CD4-positive, alpha-beta T cell treated with Interleukin-6 for 4 hours (primary cell): ENCODE measurements at places on chromosomes 11 and 22.

GRCh38 chr11:36711104-36711825 lies 113.2 kb upstream of the RAG2 start:
- DNase-seq, result no peak

GRCh38 chr22:49638788-49639187 lies 188.9 kb downstream of the BRD1 start:
- DNase-seq, result no peak

DNA sequence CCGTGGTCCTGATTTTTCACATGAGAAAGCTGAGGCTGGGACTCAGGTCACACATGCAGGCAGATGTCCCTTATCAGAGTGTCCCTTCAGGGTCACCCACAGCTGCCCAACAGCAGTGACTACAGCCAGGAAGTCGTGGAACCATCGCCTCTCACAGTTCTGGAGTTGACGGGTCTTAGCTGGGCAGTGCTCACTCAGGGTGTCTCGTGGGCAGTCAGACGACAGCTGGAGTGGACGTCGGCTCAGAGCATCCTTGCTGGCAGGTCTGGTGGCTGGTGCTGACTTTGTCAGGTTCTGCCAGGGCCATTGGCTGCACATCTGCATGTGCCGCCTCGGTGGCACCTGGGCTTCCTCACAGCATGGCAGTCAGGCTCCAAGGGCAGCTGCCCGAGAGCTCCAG lies 35.6 kb upstream of the TH start:
- DNase-seq, result no peak

DNA sequence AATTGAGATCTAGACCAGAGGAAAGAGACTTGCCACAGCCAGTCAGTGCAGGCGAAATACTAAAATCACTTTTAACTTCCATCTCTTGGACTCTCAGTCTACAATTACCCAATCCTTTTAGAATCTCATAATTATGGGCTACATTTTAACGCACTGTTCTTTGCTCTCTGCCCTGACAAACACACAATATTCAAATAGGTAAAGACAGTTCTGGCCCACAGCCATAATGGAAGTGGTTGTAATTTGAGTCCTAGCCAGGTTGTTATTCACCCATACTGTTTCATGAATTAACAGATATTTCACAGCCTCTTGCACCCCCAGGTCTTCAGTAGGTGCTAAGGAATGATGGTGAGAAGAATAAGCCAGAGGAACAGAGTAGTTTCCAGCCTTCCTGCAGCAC lies 830 bp downstream of the C11orf97 start:
- no peak for DNase-seq

DNA sequence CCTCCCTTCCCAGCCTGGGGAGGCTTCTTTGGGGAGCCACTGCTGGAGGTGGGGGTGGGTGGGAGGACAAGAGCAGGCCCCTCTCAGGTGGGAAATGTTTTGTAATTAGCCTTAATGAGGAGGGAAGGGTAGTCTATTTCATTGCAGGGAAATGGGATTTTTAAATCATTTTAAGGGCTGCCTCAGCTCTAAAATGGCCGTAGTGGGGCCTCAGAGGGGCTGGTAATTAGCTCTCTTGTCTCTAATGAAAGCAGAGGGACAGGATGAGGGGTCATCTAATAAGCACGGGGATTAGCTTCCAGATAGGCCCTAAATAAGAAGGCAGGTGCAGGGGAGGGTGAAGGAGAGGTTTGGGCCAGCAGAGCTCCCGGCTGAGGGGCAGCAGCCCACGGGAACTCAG lies 46.5 kb downstream of the LMO1 start:
- DNase-seq, result no peak

- DNase-seq, result no peak
Observed at GRCh38 chr11:132115454-132115853, 745.0 kb downstream of the NTM start.

DNA sequence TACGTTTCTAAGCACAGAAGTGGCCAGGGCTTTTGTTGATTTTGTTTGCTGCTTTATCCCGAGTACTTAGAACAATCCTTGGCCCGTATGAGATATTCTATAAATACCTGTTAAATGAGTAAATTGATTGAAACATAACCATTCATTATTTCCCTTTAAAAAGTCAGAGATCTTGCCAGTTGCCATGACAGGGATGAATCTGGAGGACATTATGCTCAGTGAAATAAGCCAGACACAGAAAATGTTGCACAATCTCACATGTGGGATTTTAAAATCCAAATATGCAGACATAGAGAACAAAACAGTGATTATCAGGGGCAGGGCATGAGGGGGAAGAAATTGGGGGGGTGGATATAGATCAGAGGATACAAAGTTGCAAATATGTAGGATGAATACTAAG lies 1240.1 kb downstream of the LRRC4C start:
- DNase-seq, result no peak

GRCh38 chr22:22021162-22021750 lies 38.7 kb upstream of the TOP3B start:
- no peak for DNase-seq

DNA sequence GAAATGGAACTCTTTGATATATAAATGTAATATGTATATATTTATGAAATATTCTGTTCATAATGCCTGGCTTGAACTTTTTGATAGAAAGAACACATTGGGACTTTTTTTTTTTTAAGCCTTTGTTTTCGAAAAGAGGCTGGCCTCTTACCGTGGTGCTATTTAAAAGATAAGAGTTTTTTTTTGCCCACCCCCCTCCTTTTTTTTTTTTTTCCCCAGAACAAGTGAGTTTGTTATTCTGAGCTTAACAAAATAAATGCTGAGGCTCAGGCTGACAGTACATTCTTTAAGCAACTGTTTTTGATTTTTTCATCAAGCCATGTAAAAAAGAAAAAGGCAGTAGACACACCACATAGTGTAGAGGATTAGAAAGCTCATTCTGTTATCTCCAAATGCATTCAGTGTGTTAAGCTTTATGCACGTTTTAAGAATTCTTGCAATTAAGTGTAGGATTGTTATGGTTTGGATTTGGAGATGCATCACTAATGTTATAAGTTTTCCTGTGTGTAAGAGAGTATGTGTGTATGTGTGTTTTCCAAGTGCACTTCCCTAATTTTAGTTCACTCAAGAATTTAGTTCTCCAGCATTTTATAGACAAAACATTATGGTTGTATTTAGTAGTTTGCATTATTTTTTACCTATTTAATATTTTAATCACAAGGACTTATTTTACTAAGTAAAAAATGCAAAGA lies 12.0 kb downstream of the PDHX start:
- no peak for DNase-seq

DNA sequence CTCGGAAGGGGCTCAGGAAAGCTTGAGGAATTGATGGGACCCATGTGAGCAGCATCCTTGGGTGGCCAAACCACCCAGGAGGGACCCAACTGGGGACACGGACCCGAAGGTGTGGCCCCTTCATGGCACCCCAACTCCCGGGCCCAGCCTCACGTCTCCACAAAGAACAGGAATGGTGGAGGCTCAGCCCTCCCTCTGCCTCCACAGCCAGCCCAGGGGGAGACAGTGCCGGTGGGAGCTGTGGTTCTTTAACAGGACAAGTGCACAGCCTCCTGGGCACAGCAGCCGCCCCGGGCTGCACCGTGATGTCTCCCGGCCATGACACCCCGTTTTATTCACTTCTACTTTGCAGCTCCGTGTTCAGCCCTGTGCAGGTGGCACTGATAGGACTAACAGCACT lies 587.2 kb downstream of the BRD1 start:
- no peak for DNase-seq

- DNase-seq, result no peak
Observed at GRCh38 chr22:28017558-28017820, 98.4 kb upstream of the PITPNB start.

- no peak for DNase-seq
Observed at GRCh38 chr11:62069374-62069773, 54.4 kb upstream of the INCENP start.

DNA sequence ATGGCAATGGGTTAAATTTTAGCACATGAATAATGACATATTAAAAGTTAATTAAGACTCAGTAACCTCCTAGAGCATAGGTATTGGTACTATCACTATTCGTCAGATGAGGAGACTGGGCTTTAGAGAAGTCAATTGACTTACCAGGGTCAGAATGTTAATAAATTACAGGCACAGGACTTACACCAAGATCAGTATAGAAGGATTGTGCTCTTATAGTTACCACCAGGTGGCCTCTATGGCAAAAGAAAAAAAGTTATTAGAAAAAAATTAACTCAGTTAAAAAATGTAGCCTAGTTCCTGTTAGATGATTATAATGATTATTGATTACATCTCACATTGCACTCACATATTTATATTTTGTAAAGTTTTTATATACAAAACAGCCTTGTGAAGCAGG lies 1163.7 kb downstream of the FAM181B start:
- no peak for DNase-seq

DNA sequence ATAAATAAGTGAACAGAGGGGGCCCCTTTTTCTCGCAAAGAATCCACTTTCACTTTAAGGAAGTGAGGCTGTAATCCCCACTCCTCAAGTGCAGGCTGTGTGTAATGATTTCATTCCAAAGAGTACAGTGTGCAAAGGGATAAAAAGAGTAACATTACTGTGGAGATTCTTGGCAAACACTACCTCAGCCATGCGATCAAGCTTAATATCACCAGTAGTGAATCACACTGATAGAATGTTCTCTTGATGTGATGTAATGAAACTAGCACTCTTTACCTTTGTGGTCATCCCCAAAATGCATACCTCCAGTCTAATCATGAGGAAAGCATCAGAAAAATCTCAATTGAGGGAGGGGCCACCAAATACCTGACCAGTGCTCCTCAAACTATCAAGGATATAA lies 246.1 kb upstream of the CHORDC1 start:
- no peak for DNase-seq

DNA sequence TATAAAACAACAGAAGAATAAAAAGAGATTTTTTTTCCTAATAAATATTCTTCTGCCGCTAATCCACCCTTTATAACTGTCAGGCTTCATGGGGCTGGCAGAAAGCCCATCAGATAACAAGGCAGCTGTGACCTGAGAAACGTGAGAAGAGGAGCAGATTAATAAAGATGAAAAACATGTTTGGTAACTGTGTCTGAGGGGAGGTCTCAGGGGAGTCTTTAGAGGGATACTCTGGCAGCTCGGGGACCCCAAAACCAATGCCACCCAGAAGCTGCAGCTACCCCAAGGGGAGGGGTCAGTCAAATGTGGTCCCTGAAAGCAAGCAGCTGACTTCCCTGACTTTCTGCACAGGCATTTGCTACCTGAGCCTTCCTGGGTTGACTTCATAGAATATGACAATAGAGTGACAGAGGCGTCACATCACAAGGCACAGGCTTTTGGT lies 48.4 kb upstream of the POU2AF1 start:
- no peak for DNase-seq

- DNase-seq, result peak; percentile 11
Observed at GRCh38 chr11:1260023-1260501, 37.2 kb downstream of the MUC5B start.
